Hematopoietic multipotent progenitor cell treated with erythropoietin and hydrocortisone succinate and interleukin-3 and kit ligand, for 4 days (in vitro differentiated cells): ENCODE measurements at places on chromosomes 4 and X.

DNA sequence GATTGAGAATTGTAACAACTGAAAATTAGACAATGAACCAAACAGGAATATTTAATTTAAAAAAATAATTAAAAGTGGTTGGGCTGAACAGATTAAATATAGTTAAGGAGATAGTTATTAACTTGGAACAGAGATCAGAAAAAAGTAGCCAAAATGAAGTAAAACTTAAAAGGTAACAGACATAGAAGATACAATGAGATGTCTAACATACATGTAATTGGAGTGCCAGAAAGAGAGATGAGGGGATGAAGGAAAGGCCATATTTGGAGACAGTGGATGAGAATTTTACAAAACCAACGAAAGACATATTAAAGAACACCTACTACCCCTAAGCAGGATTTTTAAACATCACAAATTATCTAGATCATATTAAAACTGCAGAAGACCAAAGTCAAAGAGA lies 8.0 kb downstream of the TBC1D9 start:
- DNase-seq, result no peak

DNA sequence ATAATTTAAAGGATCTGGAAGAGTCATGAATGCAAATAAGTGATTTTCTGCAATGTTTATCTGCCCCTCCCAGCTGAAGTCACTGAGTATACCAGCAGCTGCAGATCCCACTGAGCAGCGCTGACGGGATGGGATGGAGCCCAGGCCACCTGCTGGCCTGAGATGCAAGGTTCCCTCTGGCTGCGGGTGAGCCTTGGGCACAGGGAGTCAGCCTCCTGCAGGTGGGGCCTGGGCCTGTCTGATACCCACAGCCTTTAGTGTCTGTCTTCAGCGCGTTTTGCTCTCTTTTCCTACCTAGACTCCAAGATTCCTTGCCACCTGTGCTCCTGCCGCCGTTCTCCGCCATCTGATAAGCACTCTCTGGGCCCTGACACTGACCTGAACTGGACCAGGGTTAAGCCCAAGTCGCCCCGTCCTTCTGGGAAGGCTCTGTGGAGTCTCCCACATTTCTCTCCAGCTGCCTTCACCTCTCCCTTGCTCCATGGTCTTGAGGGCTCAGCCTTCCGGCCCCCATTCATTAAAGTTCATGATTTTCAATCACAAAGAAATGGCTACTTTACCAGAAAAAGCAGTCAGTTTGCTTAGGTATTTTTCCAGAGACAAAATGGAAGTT lies 223.1 kb upstream of the FAT1 start:
- DNase-seq, result peak; percentile 2

DNA sequence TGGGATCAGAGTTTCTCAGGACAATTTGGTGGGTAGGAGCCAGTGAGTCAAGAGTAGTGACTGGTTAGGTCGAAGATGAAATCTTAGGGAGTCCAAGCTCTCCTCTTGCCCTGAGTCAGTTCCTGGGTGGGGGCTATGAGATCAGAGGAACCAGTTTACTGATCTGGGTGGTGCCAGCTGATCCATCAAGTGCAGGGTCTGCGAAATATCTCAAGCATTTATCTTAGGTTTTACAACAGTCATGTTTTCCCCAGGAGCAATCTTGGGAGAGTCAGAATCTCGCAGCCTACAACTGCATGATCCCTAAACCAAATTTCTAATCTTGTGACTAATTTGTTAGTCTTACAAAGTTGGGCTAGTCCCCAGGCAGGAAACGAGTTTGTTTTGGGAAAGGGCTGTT lies 1833.2 kb upstream of the PCDH7 start:
- no peak for DNase-seq

- DNase-seq, result peak; percentile 26
Measured at GRCh38 chr4:130808492-130808891, 1712.5 kb downstream of the C4orf33 start.

DNA sequence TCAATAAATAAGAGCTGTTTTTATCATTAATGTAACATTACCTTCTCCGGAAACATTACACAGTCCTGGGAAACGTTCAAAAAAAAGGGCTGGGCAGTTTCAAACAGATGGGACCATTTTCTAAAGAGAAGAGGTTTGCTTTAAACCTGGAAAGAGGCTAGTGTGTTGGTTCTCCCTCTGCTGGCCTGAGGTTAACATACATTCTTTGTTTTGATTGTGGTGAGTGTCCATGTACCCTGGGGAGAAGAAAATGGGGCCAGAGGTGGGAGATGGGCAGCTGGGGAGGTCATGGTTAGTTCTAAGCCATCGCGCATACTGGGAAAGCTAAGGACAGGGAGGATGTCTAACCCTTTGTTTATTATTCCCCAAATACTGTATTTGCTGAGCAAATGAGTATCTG lies 194.7 kb downstream of the CPEB2 start:
- DNase-seq, result peak; percentile 19

GRCh38 chr4:13207226-13207625 lies 276.9 kb downstream of the RAB28 start:
- DNase-seq, result no peak

- DNase-seq, result no peak
Measured at GRCh38 chrX:150352114-150352513, 11.0 kb upstream of the MAMLD1 start.

- no peak for DNase-seq
Measured at GRCh38 chr4:129645461-129645860, 549.5 kb downstream of the C4orf33 start.

- no peak for DNase-seq
Measured at GRCh38 chrX:49058794-49059193, at the start of gene CCDC120. TSS of gene CCDC120 (plus strand) at chrX:49058999. CDS start at chrX:49062042, 3,043 bp downstream.

DNA sequence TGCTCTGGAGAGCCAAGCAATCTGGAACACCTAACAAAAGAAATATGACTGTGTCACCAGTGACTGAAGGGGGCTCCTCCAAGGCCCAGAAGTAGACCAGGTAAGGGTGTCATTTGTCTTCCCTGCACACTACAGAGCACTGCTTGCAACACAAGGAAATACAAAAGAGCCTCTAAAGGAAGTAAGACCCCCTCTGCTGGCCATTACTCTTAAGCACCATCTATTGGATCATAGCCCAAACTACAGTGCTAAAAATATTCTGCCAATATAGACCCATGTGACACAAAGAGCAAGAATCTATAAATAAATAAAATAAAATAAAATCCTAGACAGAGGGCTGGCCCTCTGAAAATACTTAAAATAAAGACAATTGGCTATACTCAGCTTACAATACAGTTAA lies 528.7 kb downstream of the TMA16 start:
- peak; percentile 6 for DNase-seq

DNA sequence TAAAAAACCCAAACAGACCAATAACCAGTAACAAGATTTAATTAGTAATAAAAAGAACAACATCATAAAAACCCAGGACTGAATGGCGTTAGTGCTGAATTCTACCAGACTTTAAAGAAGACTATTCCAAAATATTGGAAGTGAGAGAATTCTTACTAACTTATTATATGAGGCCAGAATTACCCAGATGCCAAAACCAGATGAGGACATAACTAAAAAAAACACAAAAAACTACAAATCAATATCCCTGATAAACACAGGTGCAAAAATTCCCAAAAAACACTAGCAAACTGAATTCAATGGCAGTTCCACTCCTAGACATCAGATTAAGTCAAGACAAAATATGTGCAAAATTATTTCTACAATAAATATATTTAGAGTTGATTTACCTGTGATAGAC lies 400.1 kb upstream of the PABPC4L start:
- no peak for DNase-seq

- no peak for DNase-seq
Measured at GRCh38 chr4:125104616-125105015, 210.1 kb upstream of the FAT4 start.
